Stimulated activated CD4-positive, alpha-beta T cell treated with anti-CD3 and anti-CD28 coated beads, Interleukin-15, amount 100 ng/mL, for 48 hours (primary cell): ENCODE measurements at places on chromosomes 6 and 20.

DNA sequence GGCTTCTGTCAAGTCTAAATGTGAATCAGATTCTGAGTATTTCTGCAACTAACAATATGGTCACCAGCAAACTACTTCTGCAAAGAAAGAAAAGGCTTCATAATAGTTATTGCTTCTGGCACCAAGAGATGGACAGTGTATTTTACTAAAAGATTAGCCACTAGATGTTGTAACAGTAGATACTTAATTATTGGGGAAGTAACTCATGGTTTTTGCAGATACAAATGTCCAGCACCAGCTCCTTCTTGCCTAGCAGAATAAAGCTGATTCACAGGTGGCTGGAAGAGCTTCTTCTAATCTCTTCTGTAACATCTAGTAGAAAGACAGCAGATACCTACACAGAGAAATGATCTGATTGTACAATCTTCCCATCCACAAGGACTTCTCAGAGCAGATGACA lies 21.2 kb downstream of the ATXN1 start:
- DNase-seq: no peak

- no peak for DNase-seq
These were observed 55.6 kb upstream of the ZMYND8 start for GRCh38 chr20:47412083-47412482.

- no peak for DNase-seq
These were observed 517 bp downstream of the ACTL10 start for GRCh38 chr20:33667245-33667675.

DNA sequence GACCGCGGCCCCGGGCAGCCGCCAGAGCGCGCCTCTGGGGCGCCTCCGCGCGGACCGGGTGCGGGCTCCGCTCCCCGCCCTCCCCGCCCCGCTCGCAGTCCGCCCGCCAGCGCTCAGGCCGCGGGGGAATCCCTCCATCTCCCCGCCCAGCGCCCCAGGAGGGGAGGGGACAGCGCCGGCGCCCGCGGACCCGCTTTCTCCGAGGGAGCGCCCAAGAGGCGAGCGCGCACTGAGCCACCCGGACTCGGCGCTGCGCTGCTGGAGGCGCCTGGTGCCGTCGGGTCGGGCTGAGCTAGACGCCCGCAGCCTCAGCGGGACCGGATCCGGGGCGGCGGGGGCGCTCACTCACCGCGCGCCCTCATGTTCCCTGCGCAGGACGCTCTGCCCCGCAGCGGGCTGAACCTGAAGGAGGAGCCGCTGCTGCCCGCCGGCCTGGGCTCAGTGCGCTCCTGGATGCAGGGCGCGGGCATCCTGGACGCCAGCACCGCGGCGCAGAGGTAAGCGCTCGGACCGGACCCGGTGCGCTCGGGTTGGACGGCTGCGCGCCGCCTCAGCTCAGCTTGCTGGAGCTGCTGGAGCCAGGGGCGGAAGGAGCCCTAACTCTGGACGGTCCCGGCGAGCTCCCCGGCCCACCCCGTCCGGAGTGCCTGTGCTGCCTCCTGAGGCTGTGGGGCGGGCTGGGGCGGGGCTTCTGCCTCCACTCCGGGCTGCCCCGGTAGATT lies 867 bp downstream of the EBF4 start:
- DNase-seq: no peak

- no peak for DNase-seq
These were observed 160.2 kb downstream of the GMPR start for GRCh38 chr6:16398587-16398986.

DNA sequence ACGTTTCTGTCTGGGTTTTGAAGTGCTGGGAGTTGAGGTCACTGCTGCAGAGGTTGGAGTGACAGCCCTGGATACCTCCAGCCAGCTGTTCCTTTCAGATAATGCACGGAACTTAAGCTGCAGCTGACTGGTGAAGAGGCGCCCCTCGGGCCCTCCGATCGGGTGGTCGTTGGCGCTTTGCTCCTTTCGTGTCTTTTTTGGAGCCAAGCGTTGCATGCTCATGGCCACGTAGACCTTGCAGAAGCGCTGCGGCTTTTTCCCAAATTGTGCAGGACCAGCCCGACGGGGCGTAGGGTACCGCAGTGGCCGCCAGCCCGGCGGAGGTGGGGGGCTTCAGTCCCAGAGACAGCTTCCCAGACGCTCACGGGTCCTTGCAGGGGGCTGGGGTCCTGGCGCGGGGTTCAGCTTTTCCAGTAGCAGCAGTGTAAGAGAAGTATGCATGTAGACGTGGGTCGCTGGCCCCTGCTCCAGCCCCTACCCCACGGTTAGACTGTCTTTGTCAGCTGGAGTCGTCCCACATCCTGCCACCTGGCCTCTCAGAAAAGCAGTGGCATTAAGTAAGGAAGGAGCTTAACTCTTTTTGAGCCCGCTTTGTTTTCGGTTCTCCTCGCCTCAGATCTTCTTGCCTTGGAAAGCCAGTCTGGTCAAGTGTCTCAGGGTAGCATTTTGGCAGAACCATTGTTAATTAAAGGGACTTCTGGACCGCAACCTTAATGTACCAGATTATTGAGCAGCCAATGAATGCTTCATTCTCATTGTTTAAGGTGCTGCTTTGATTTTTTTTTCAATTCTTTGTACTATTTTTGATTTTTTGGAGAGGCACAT lies 838 bp downstream of the TNFAIP3 start:
- DNase-seq: no peak

DNA sequence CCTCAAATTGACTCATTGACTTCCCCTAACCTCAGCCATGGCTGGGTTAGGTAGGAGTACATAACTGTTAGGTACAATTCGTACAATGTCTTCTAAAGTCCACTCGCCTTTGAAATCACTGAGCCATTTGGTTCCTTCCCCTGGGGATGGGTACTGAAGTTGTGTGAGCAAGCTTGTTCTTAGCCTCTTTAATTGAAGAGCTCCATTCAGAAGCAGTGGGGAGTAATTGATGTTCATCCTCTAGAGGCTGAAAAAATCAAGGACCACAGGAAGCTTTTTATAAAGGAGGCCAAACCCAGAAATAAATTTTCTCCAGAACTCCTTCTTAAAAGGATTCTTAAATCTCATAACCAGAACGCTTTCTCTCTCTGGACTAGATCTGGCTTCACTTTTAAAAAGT lies 60.6 kb downstream of the ANKS1A start:
- no peak for DNase-seq

DNA sequence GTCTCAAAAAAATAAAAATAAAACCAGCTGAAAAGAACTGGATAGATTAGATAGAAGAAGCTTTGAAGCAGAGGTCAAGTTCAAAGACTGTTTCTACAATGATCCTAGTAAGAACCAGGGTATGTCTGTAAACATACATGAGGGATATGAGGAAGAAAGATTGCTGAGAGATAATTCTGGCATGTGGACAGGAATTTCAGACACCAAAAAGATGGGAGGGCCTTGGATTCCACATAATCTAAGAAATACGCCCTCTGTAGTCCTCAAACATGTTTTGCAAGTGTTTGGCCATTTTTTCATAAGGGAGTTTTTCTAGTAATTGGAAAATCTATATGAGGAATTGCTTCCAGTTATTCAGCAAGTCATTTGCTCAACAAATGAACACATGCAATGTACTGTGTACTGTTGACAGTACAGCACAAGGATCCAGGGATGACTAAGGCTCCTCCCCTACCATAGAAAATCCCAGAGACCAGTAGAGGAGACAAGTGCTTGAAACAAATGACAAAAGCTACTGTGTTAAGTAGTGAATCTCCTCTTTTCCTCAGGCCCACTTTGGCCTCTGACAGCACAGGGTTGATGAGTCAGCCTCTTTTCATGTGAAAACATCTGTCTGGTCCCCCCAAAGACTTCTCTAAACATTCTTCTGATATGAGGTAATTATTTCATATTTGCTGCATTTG lies 795.9 kb downstream of the MAFB start:
- DNase-seq: no peak

DNA sequence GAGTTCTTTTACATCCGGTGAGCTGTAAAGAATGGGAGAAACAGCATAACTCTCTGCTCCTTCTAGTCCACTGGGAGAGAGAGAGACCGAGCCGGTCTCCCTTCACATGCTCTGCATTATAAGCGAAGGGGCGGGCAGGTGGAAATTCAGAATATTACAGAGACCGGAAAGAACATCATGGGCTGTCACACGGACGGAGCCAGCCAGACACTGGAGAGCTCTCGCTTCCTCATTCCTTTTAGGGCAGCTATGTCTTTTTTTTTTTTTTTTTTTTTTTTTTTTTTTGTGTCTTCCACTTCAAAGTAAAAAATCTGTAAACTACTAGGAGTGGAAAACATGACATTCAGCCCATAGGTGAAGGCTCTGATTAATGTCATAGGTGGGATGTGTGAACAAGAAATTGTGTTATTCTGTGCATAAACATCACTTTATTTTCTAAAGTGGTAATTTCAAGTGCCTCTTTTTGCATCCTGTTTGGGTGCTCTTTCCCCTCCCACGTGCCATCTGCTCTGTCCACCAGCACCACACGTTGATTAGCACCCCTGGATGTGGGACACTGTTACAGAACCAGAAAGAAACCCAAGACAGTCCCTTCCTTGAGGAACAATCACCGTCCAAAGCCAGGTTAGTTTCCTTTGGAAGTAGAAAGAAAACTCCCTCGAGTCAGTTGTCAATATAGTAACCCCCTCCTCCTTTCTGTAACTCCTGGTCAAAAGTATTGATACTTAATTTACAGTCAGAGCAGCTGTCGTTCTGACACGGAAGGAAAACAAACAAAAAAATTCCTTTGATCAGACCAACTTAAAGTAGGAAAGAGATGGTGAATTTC lies at the start of gene TAGAP:
Gene TAGAP (minus strand): TSS at position 93 of the 829 bp plus-strand sequence. CDS start 845 bp downstream, outside the sequence.
- peak; percentile 72 for DNase-seq

- no peak for DNase-seq
These were observed 27.6 kb downstream of the CD40 start for GRCh38 chr20:46145713-46146112.
